ENCODE measurements at places on chromosomes 3 and 15. TPM values are rescaled to one million over a fixed set of nuclear protein-coding genes. Genes with fewer than 3 reads are reported as not detected.

The LMCD1 gene
- total RNA-seq = 9.5 TPM

The MESP1 gene
- not detected for total RNA-seq

DNA sequence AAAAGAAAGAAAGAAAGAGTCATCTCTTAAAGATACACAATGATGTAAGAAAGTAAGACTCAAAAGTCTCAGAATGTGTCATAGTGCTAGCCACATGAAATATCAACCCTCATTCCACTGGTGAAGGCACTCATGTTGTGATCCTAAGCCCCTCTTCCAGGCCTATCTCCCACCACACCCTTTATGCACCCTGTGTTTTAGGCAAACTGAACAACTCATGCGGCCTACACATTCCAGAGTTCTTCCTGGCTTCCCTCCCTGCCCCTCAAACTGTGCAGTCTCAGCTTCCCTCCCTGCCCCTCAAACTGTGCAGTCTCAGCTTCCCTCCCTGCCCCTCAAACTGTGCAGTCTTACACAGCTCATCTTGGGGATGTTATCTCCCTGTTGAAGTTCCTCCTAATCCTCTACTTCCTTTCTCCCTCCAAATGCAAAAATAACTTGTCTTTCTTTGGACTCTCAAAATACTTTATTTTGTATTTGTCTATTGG is 69.0 kb upstream of the FNDC3B start:
- no peak for DNase-seq

DNA sequence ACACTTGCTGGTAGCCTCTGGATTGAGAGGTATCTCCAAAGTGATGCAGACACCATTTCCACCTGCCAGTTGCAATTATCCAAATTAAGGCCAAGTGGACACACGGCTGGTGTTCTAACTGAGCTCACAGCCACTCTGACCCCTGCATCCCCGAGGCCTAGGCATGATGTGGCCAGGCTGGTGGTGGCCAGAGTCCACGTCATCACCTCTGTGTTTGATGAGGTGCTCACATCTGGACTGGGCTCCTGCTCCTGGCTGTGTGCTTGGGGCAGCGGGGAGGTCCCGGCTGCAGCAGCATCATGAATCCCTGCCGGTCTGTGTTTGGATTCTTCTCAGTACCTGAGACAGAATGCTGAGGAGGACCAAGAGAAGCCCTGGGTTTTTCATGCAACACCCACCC is 4.9 kb downstream of the OXTR start:
- DNase-seq = no peak

DNA sequence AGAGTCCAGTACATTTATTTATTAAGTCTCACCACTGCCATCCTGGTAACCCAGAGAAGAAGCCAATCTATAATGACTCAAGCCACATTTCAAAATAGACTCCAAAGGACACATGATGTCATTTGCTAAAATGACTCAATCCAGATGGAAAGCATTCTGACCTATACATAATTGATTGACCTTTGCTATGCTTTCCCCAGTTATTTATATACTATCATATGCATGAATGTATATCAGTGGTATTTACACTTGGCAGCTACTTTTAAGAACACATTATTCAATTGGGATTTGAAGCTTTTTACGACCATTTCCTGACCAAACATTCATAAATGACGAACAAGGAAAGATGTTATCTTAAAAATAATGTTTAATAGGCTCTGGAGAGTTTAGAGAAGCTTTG is 297.2 kb downstream of the FHIT start:
- no peak for DNase-seq

Measured in endothelial cell (in vitro differentiated cells).